SK-N-MC (cell line): ENCODE measurements at places on chromosomes 5 and 9.

GRCh38 chr9:7148243-7148765, 390.5 kb downstream of the KDM4C start:
- DNase-seq, result no peak

GRCh38 chr5:6084376-6084775, 294.0 kb downstream of the MED10 start:
- DNase-seq, result no peak

- no peak for DNase-seq
Observed at GRCh38 chr9:19934301-19934871, 145.5 kb upstream of the SLC24A2 start.

DNA sequence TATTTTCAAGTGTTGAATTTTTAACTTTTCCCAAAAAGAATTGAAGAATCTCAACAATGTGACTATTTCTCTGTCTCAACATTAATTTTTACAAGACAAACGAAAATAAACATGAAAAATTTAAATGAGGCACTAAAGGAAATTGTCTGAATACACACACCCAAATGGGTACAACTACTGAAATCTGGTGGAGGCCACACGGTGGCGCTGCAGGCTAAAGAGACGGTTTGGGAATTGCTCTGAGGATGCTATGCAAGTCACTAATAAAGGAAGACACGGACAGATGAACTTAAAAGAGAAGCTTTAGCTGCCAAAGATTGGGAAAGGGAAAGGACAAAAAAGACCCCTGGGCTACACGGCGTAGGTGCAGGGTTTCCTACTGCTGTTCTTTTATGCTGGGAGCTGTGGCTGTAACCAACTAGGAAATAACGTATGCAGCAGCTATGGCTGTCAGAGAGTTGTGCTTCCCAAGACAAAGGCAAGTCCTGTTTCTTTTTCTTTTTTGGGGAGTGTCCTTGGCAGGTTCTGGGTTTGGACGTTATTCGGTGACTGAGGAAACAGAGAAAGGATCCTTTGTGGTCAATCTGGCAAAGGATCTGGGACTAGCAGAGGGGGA, at the start of gene PCDHB10:
Gene PCDHB10, plus strand, starts transcription at position 244 of the 616 bp plus-strand sequence. Its CDS starts 200 bp downstream, at position 444.
- DNase-seq, result no peak

GRCh38 chr9:135476561-135477355, 2.8 kb upstream of the PPP1R26 start:
- DNase-seq, result no peak

- no peak for DNase-seq
Observed at GRCh38 chr9:217950-218349, 3.3 kb downstream of the DOCK8 start.

DNA sequence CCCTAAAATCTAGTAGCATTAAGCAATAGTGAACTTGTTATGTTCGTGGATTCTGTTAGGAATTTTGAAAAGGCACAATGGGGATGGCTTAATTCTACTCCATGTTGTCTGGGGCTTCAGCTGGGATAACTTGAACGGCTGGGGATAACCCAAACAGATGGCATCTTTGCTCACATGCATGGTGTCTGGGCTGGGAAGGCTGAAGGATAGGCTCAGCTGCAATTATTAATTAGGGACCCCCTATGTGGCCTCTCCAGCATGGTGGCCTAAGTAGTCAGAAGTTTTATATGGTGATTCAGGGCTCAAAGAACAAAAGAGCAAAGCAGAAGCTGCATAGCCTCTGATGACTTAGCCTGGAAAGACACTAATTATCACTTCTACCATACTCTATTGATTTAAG, 551.1 kb downstream of the PSAT1 start:
- no peak for DNase-seq

DNA sequence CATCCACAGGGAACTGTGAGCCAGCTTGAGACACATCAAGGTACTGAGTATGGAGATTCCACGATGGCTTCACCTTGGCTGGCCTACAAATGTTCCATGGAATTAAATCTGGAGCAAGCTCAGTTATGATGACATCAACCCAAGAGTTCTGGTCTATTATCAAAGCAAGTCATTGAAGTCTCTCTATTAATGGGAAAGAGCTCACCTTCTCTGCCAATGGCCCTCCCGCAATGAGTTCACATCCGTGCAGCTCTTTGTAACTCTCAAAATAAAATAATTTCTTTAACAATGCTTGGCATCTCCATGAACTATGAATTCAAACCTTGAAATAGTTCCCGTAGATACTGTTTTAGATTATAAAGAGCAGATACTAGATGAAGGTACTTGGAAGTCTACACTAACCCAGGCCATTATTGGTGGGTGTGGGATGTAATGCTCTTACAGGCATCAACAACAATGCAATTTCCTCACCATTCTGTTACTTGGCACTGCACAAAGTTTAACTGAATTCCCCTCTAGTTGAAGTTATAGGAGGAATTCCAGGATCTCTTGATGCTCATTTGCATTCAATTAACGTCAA, 55.4 kb downstream of the ZNF474 start:
- no peak for DNase-seq

DNA sequence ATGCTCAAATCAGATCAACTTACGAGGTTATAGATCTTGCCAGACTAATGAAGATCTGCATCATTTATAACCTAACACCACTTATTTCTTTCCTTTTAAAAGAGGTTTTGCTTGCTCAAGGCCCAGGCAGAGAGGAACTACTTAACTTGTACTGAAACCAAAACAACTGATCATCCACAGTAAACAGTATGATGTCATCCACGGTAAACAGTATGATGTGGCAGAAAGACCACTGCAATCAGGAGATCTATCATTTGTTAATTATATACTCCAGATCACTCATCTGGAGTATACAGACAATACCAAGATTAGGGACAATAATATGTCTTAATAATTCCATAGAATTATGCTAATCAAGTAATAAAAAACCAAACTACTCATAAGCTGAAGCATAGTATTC, 116.8 kb downstream of the ADAMTS6 start:
- DNase-seq, result no peak

- DNase-seq, result no peak
Observed at GRCh38 chr9:89444925-89445765, 52.8 kb downstream of the SEMA4D start.

GRCh38 chr5:138725818-138726416, 27.3 kb upstream of the CTNNA1 start:
- DNase-seq, result no peak

GRCh38 chr9:4068914-4069313, 231.0 kb downstream of the GLIS3 start:
- DNase-seq, result no peak

DNA sequence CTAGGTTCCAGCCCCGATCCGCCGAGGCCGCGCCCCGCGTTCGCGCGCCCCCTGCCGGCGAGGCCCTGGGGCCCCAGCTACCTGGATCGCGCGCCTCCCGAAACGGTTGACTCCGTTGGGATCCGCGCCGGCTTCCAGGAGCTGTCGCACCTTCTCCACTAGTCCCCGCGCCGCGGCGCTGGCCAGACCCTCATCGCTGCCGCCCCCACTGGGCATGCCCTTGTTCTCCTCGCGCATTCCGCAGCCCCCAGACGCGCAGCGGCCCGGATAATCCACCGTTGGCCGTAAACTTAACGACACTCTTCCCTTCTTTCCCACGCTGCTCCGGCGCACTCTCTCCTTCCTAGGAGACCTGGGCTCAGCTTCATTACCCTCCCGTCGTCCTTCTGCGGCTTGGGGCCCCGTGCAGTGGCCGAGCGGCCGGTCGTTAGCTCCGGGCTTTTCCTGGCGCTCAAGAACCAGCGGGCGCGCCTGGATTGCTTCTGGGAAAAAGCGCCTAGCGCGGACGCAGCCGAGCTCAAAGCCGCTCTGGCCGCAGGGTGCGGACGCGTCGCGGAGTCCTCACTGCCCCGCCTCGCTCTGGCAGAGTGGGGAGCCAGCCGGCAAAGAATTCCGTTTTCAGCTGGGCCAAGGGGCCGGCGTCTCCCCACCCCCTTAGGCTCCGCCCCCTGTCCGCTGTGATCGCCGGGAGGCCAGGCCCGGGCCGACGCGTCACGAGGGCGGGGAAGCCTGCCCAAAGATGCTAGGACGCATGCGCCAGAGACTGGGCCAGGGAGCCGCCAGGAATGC, at the start of gene CDKN2B:
Gene CDKN2B, minus strand, starts transcription at position 589 of the 789 bp plus-strand sequence. Its CDS starts 352 bp downstream, at position 237.
- DNase-seq, result no peak

GRCh38 chr9:20611691-20612287, 10.5 kb downstream of the MLLT3 start:
- no peak for DNase-seq

DNA sequence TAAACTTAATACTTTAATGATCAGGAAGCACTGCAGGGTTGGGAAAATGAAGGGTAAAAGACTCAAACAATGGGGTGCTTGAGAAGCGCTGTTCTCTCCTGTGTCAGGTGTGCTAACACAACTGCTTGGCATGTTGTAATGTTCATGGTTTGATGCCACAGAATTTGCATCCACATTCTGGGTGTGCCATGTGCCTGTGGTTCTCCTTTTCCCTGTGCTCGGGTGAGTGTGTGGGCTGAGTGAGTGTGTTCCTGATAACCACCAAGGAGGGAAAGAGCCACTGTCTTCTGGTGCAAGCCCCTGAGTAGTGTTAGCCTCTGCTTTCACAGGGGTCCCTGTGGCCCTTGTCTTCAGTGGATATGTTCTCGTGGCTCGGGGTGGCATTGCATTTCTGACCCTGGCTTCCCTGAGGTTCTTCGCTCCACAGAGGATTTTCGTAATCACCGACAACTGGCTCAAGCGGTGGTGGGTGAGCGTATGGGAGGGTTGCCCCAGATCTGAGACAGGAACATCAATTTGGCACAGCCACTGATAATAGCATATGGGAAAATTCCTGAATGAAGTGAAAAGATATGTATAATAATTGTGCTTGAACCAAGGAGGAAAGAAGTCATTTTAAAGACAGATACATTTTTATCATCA, 102.0 kb downstream of the MVB12B start:
- no peak for DNase-seq

GRCh38 chr9:124038790-124039633, 27.4 kb downstream of the LHX2 start:
- DNase-seq, result no peak

DNA sequence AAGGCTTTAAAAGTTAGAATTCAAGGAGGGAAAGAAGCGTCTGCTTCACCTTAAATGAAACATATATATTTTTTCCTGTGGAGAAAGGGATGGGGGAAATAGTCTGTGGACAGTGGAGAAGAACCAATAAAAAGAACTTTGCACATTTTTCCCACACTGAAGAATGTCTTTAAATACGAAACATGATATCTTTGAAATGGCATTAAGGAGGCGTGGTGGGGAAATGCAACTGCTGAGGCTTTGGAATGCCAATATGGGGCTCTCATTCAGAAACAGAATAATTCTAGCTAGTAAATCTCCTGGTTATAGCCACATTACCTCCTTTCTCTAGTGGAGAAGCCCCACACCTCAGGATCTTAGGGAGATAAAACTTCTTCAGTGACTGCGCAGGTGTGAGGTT, 46.8 kb downstream of the TNC start:
- DNase-seq, result no peak

DNA sequence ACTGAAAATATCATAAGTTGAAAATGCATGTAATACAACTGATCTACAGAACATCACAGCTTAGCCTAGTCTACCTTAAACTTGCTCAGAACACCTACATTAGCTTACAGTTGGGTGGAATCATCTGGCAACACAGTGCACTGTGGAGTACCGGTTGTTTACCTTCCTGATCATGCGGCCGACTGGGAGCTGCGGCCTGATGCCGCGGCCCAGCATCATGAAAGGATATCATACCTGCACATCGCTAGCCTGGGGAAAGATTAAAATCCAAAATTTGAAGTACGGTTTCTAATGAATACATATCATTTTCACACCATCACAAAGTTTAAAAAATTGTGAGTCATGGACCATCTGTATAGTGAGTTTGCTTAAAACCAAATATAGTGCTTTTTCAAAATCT, 1.8 kb downstream of the HACD4 start:
- no peak for DNase-seq
